ENCODE measurements at places on chromosomes 4 and X. TPM values are rescaled to one million over a fixed set of nuclear protein-coding genes. Genes with fewer than 3 reads are reported as not detected.

DNA sequence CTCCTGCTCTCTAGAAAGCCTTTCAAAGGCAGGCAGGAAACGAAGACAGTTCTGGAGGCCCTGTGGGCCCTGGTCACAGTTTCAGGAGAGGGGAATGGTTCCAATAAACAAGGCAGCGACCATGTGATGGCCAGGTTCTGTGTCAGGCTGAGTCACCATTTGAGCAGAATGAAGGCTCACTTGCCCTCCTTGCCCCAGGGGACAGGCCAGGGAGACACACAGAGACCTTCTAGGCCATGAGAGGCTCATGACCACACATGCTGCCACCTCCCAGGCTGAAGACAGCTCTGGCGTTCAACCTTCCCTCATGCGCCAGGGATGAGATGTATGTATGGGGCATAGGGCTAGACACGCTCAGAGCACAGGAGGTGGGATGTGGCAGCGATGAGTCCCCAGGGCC, 22.9 kb upstream of the TRIM2 start:
- DNase-seq = no peak

- no peak for DNase-seq
These were observed 136.5 kb upstream of the GALNTL6 start for GRCh38 chr4:171676555-171677215.

TLR6 gene
- 0.13 TPM for total RNA-seq

DNA sequence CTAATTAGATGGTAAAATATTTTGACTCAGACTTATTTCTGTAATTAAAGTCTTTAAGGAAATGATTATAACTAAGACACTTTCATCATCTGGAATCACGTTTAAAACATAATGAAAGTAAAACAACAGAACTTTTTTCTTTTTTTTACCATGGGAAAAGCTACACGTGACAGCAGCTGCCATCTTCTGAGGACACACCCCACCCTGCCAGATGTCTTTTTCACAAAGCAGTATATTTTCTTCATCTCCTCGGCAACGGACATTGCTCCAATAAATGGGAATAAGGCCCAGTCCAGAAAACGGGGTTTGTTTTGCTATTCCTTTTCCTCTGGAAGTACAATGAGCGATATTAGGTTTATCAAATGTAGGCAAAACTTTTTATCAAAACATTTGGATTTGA, 17.5 kb downstream of the PRSS12 start:
- no peak for DNase-seq

Data from dermis microvascular lymphatic vessel endothelial cell (primary cell).